T-cell (primary cell): ENCODE measurements at places on chromosomes 3 and 15. TPM values are rescaled to one million over a fixed set of nuclear protein-coding genes. Genes with fewer than 3 reads are reported as not detected.
A peak's percentile ranks its signal among the peaks of the same experiment; 100 is the strongest.

DNA sequence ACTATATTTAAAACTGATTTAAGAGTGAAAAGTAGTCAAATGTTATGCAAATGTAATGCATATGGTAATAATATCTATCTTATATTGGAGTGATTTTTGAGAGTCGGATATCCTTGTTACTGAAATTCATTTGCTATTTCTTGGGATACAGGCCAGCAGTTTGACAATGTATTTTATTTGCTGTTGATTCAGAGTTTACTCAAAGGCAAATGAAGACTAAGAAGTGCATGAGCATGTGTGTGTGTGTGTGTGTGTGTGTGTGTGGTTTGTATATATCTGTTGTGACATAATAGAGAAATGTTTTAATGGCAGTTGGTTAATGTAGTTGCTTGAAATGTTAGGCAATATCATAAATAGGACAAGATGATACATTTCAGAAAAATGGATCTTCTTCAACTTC, 39.0 kb downstream of the UNC13C start:
- no peak for DNase-seq

DNA sequence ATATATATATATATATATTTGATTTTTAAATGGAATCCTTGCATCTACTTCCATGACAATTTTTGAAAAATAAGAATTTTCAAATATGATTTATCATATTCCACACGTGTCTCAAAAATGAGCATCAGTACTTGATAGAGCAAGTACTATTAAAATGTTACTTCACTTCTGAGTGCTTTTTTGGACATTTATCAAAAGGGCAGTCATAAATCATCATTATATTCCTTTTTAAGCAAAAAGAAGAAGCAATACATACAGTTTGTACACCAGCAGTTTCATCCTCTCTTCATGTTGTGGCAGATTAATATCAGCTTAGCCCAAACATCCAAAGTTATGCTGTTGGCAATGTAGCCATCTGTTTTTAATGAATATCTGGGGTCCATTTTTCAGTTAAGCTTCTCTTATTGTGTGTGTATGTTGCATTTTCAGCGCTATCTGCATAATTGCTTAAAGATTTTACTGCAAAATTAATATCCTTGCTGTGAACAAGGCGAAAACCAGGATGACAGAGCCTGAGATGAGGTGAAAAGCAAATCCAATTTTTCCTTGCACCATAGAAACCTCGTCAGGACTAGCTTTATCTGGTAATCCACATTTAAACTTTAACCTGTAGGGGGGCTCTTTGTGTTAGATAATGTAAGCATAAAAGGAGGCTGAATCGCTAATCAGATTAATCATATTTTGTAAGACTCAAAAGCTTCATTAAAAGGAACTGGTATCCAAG, 604.9 kb upstream of the AGTR1 start:
- DNase-seq, result no peak

GRCh38 chr3:102614021-102614569, 179.3 kb downstream of the ZPLD1 start:
- DNase-seq, result no peak

- no peak for DNase-seq
Measured at GRCh38 chr15:85333132-85333831, 47.1 kb upstream of the AKAP13 start.

DNA sequence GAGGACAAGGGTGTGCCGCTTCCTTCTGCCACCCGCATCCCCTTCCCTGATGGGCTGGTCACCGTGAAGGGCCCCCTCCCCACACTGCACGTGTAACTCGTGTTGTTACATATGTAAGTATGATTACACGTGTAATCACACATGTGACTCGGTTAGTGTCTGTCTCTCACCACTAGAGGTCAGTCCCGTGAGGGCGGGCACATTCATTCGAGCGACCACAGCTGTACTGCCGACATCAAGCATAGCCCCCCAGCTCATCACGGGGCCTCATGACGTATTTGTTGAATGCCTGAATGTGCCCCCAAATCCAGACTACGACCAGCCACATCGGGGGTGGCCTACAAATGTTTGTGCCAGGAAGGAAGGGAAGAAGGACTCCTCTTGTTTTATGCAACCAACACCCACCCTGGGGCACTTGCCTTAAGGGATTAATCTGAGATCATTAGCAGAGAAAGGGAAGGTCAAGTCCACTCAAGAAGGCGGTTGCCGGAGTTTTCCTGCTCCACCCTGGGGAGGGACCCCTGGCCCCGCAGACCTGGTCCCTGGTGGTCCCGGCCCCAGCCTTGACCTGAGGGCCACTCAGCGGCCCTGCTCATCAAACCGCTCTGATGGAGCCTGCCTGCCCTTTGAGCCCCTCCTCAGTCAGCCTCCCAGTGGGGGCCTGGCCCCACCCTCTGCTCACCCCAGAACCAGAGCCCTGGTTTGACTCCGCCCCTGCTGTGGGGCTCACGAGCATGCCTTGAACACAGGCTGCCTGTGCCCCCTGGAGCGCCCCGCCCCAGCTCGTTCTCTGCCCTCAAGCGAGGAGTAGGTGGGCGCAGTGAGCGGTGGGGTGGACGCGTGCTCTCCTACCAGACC, 52.8 kb downstream of the RGMA start:
- peak; percentile 38 for DNase-seq

GRCh38 chr3:130854208-130854864, 39.5 kb upstream of the ATP2C1 start:
- DNase-seq, result no peak

- no peak for DNase-seq
Measured at GRCh38 chr3:129794311-129795185, 99.0 kb downstream of the TMCC1 start.

- no peak for DNase-seq
Measured at GRCh38 chr3:9681723-9682081, 21.9 kb upstream of the CPNE9 start.

- DNase-seq, result no peak
Measured at GRCh38 chr15:57624730-57625129, 33.0 kb downstream of the MYZAP start.

GRCh38 chr3:97102641-97103040, 288.2 kb downstream of the EPHA6 start:
- no peak for DNase-seq

- DNase-seq, result no peak
Measured at GRCh38 chr3:141360888-141361598, 7.3 kb upstream of the ZBTB38 start.

The NANOGP8 gene
- total RNA-seq, result not detected

The GATA2 gene
- 3.5 TPM for total RNA-seq
